ENCODE measurements at places on chromosomes 4 and X.
A peak's percentile ranks its signal among the peaks of the same experiment; 100 is the strongest.

GRCh38 chr4:14143892-14144291 is 516.4 kb upstream of the BOD1L1 start:
- DNase-seq = no peak

- DNase-seq = no peak
Measured at GRCh38 chr4:7212921-7213320, 20.6 kb downstream of the SORCS2 start.

- DNase-seq = peak; percentile 96
Measured at GRCh38 chr4:159278399-159278798, 175.5 kb downstream of the RAPGEF2 start.

DNA sequence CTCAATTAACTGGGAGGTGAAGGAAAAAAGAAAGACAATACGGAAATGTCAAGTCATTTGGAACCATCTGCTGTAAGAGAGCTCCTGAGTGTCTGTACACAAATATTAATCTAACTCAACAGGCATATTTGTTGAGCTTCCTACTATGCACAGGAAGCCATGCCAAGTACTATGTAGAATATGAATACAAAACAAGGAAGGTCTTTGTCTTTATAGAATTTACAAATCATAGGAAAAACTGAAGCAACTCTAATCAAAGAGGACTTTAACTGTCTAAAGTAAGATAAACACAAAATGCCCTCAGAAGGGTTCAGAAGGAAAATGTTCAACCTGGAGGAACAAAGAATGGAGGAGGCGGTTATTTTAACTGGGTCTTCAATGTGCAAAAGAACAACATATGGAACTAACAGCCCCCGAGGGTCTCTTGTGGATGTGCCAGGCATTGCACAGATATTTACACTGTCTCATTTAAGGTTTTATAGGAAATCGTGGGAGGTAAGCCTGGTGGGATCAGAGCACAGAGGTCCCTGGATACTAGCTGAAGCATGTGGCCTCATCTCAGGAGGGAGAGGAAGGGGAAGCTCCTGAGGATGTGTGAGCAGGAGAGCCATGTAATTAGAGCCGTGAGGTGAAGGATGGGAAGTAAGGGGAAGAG is 5.8 kb downstream of the FAM114A1 start:
- no peak for DNase-seq

DNA sequence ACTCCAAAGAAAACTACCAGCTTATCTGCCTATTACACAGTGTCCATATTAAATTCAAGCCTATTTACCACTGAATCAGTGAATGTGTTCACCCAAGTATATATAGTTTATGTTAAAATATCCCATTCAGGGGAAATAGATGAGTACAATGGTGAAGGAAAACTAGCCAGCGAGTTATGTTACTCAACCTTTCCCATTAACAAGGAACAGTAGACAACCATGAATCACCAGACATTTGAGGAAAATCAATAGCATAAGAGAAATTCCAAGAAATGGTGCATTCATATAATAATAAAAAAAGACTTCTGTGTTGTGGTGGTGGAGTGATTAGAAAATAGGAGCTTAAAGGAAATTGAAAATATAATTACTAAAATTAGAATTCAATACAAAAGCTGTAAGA is 21.3 kb downstream of the IQCM start:
- no peak for DNase-seq

GRCh38 chr4:158530381-158530780 is 8.7 kb downstream of the RXFP1 start:
- peak; percentile 87 for DNase-seq

- DNase-seq = no peak
Measured at GRCh38 chr4:75490155-75490554, 24.0 kb downstream of the RCHY1 start.

DNA sequence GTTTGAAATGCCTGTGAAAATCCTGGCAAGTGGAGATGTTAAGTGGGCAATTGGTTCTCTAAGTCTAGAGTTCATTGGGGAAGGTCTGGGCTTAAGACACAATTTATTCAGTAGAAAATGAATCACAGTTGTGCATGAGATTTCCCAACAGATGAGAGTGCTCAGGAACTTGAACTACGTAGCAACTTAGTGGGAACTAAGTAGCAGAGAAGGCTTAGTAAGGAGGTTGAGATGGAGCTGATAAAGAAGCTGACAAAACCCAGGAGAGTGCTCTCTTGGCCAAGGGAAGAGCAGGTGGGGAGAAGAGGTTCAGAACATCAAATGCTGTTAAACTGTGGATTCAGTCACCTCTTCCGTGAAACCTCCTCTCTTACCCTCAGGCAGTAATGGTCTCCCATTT is 33.0 kb downstream of the AFF1 start:
- DNase-seq = peak; percentile 83

DNA sequence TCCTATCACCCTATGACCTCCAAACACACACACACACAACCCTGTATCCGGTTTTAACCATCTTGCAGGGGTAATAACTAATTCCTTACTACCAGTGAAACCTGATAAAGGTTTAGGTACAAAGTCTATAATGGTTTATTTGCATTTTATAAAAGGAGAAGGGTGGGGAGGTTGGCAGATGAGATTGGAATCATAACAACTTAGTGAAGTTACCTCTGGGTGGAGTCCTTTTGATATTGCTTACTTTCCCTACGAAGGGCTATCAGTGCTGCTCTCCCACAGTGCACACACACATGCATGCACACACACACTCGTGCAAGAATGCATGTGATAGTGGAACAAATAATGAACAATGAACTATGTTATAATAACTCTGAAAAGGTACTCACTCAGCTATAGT is 56.1 kb downstream of the CCSER1 start:
- no peak for DNase-seq

DNA sequence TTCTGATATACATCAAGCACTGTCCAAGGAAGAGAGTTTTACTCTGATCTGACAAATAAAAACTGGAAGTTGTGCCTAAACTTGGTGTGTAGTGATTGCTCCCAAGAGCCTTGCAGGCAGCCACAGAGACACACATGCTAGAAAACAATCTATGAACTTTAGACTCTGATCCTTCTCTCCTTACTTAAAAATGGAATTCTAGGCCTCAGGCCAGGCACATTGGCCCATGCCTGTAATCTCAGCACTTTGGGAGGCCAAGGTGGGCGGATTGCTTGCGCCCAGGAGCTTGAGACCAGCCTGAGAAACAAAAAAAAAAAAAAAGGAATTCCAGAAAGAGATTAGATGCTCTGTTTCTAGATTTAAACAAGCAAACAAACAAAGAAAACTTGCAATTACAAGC is 45.6 kb upstream of the S100G start:
- no peak for DNase-seq

- DNase-seq = no peak
Measured at GRCh38 chr4:108056418-108056817, 66.7 kb downstream of the HADH start.

GRCh38 chr4:150325872-150326271 is 247.6 kb downstream of the DCLK2 start:
- DNase-seq = no peak

DNA sequence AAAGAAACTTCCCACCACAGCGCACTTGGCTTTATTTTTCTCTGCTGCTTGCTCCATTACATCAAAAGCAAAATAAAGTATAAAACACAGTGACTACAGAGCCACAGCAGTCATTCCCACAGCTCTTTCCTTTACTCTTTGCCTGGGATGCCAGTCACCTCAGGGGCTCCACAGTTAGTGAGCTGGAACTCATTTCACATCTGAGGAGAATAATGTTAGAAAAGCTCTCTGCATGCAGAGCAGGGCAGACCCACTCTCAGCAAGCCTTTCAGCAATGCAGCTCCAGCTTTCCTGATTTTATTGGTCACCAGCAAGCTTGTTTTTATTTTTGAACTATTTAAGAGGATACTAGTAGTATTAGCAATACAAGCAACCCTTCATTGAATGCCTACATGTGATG is 13.8 kb downstream of the GRXCR1 start:
- DNase-seq = no peak

DNA sequence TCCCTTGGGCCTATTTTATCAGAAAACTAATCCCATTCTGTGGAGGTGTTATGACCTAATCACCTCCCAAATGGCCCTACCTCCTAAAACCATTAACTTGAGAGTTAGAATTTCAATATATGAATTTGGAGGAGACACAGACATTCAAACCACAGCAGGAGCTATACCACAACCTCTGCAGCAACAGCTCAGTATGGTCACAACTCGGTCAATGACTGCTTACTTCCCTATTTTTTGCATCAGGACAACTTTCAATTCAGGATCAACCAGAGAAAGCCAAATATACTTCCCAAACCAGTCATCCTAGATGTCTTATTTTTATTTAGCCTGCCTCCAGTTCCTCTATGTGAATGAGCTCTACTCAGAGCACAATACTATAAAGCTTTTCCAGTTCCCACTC is 11.3 kb upstream of the SMARCA5 start:
- DNase-seq = peak; percentile 30

- DNase-seq = no peak
Measured at GRCh38 chrX:152866386-152866785, 31.5 kb upstream of the ZNF185 start.

DNA sequence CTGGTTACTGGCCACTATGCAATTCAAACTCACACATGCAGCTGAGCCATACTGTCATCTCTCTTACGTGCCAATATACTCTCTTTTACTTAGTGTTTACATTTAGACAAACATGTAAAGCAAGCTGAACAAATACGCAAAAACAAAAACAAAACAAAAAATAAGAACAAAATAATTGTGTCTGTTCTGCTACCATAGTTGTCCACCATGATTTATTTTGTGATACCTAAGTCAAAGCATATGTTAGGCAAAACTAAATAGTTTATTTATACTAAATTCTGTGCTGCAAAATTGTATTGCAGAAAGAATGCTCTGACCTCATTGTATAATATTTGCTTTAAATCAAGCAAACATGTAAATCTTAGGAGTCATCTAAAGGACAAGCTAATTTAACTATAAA is 943.2 kb upstream of the AGA start:
- DNase-seq = no peak

GRCh38 chr4:86927843-86928395 is 6.9 kb upstream of the AFF1 start:
- DNase-seq = peak; percentile 81

DNA sequence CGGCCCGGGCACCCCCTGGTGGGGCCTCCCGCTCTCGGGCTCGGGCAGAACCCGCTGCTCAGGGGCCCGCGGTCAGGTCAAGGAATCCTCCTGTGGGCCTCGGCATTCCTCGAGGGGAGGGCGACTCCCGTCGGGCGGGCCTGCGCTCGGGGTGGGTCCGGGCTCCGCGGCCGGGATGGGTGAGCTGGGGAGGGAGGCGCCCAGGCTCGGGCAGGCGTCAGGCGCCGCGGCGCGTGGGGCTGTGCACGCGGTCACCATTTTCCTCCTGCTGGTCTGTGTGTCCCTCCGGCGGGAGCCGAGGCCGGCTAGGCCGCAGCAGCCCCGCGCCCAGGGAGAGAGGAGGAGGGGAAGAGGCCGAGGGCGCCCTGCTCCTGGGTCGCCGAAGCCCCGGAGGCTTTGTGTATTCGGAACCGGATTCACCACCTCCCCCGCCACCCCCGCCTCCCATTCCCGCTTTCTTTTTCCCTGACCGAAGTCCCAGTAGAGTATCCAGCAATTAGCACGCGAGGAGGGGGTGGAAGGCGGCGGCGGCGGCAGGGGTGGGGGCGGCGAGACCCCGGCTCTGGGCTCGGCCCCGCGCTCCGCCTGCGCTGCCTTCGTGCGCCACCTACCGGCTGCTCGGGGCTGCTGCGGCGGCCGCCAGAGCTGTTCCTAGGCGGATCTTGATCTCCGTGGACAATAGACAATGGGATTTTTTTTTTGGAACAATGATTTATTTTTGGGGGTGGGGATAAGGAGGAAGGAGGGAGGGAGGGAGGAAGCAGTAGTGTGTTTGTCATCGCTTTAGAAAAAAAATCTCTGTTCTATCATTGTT is 99.0 kb upstream of the MAML3 start:
- peak; percentile 47 for DNase-seq

DNA sequence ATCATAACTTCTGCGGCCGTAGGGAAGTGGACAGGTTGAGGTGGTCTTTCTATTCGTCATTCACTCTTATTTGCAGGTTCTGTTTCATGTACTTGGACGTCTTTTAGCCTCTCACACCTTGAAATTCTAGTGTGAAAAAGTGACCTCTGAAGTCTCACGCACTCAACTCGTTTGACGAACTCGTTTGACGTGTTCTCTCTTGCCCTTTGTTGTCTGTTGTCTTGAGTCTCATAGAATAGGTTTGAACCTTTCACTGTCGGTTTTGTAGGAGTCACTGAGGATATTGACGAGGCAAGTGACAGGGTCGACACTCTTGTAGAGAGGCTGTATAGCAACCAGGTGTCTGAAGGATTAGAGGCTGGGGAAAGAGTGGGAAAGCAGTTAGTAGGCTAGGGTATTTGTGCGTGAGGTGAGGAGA is 1.1 kb upstream of the PGRMC2 start:
- DNase-seq = peak; percentile 1

DNA sequence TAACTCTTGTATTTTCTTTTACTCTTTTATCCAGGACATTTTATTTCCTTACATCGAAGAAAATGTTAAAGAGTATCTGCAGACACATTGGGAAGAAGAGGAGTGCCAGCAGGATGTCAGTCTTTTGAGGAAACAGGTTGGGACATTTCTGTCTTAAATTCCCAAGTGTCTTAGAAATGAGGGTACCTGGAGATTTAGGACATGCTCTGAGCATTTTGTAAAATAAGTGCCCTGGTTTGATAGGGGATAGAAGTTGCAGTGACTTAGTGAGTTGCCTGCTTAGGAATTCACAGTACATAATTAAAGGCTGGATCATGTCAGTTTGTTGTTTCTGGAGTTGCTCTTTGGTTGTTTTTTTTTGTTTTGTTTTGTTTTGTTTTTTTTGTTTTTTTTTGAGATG is 17.5 kb downstream of the ENOPH1 start:
- DNase-seq = no peak
